ENCODE measurements at places on chromosomes 2 and 18.

DNA sequence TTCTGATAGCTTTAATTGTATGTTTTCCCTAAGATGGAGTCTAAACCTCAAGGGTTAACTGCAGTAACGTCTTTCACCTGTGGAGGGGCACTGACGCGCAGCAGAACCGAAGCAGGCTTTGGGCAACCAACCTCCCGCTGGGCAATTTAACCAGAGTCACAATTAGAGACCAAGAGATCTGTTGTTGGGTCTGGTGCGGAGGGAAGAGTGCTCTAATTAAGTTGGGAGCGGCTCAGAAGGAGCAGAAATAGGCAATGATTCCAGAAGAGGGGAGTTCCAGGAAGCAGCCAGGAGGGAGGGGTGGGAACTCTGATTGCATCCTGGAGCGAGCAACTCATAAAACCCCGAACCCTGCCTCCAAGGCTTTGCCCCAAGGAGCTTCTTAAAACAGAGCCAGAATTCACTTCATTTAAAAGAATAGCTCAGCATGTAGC, 245.8 kb downstream of the PAX3 start:
- DNase-seq = no peak

DNA sequence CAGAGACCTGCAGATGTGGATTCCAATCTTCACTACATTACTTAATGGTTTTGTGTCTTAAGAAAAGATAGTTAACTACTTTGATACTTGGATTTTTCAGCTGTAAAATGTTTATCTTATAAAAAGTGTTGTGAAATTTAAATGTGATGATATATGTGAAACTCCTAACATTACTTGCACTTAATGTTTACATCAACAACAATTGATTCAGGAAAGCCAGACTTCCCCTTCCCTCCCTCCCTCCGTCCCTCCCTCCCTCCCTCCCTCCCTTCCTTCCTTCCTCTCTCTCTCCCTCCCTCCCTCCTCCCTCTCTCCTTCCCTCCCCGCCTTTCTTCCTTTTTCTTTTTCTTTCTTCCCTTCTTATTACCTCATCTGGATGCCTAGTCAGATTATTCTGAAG, 773.9 kb upstream of the FAM98A start:
- DNase-seq = no peak

DNA sequence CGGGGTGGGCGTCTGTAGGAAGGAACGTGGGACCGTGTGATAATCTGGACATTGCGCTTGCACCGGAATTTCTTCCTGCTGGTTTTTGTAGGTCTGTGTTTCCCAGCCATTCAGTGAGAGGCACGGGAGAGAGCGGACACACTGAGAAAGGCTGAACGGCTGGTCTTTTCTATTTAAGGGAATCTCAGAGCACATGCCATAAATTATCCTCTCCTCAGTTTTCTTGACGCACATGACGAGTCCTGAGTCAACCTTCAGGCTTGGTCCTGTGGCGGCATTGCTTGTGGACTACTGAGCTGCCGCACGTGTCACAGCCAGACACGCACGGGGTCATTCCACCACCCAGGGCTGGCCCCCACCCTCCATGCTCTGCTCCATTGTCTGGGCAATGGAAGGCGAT, 519.3 kb upstream of the ID2 start:
- DNase-seq = no peak

- no peak for DNase-seq
Measured at GRCh38 chr2:160034396-160034795, 28.0 kb downstream of the PLA2R1 start.

GRCh38 chr2:118854507-118855345, 7.3 kb upstream of the EN1 start:
- no peak for DNase-seq

GRCh38 chr2:37168217-37168981, 11.6 kb upstream of the EIF2AK2 start:
- DNase-seq = no peak

DNA sequence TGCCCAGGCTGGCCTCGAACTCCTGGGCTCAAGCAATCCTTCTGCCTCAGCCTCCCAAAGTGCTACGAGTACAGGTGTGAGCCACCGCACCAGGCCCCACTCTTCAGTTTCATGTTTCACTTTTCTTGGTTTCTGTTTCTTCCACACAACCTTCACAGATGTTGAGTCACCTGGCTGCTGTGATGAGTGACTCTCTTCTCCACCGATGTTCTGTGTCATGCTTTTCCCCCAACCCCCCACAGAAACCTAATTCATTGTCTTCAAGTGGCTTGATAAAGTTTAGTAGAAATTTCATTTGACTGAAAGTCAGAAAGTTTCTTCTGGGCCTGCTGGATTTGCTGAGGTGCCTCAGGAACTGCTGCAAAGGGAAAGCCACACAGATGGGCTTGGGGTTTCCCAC, 78.5 kb downstream of the SPHKAP start:
- DNase-seq = no peak

DNA sequence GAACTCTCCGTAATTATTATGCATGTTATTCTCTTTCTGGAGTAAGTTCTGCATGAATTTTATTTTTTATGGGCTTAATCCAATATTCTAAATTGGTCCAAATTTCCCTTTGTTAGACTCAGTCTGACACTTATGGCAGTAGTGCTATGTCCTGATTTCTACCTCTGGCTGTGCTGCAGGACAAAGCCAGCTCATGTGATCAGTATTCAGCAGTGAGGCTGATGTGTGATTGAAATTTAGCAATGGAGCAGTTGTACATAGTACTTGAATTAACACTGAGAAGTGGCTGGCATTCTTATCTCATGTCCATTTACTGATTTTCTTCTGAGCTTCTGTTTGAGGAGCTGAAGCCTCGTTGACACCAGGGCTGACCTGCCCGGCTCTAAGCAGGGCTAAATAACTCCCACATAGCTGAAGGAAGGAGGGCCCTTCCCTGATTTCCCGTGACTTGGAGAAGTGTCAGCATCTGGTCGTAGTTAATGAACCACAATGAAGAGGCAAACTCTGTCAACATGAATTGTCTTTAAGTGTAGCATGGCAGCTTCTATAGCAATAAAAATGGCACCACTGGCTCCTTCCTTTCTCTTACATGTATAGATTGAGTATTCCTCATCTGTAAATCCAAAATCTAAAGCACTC, 159.0 kb upstream of the RASGRP3 start:
- DNase-seq = no peak

- no peak for DNase-seq
Measured at GRCh38 chr2:46269544-46270273, 27.5 kb upstream of the EPAS1 start.

DNA sequence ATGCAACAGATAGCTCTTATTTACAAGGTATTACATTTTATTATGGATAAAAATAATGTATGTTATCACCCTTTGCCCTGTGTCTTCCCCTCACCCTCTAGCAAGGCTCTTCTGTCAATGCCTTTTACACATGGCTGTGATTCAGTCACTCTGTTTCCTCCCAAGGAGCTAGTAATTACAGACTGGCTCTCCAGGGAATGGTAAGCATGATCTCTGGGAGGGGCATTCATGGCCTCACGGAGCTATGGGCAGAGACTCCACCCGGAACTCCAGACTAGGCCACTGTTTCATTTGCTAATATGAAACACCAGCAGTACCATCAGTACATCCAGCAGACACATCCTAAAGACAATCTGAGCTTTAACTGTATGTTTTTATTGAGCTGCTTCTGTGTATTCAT, 410.9 kb upstream of the CYRIA start:
- no peak for DNase-seq

- DNase-seq = no peak
Measured at GRCh38 chr18:8496186-8496585, 113.1 kb upstream of the RAB12 start.
